Activated naive CD8-positive, alpha-beta T cell treated with anti-CD3 and anti-CD28 coated beads, Interleukin-2, amount 50 U/mL, for 16 hours (primary cell): ENCODE measurements at places on chromosomes 7 and 10.

- no peak for DNase-seq
Measured at GRCh38 chr10:905503-905902, 26.0 kb downstream of the LARP4B start.

- DNase-seq: no peak
Measured at GRCh38 chr10:34236931-34237330, 578.2 kb downstream of the PARD3 start.

DNA sequence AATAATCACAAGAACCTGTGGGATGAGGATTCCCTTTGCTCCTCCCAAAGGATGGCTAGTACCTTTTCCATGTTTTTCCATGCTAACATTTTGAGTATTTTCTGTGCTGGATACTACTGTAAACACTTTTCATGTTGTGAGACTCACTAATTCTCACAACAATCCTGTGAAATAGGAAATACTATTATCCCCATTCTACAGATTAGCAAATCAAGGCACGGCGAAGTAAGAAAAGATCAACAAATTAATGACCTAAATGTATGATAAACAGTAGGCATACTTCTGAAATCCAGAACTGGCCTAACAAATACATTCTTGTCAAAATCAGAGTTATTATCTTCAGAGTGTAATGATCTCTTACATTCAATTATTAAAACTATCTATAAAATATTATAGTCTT is 69.3 kb downstream of the ENO4 start:
- DNase-seq: no peak

GRCh38 chr7:38052786-38053185 is 125.3 kb upstream of the STARD3NL start:
- no peak for DNase-seq

GRCh38 chr10:45444976-45445898 is 71.2 kb downstream of the ALOX5 start:
- DNase-seq: no peak

- no peak for DNase-seq
Measured at GRCh38 chr7:77244222-77244934, 44.8 kb upstream of the FGL2 start.

DNA sequence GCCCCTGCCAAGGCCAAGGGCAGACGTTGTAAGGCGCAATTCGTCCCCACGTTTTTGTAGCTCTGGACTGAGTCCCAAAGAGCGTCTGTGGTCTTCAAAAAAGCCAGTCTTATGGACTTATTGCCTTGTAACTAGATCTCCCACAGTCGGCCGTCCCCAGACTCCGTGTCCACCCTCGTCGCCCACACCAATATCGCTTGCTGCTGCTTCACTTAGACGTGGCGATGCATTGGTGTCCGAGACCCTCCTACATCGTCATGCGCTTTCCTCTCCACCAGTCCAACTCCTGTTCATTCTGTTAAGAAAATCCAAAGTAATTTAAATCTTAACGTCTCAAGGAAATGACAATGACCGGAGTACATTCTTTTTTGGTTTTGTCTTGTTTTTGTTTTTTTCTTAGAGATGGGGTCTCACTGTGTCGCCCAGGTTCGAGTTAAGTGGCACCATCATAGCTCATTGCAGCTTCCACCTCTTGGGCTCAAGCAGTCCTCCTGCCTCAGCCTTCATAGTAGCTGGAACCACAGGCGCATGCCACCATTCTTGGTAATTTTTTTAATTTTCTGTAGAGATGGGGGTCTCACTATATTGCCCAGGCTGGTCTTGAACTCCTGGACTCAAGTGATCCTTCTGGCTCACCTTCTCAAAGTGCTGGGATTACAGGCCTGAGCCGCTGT is 851 bp downstream of the KIFBP start:
- no peak for DNase-seq

DNA sequence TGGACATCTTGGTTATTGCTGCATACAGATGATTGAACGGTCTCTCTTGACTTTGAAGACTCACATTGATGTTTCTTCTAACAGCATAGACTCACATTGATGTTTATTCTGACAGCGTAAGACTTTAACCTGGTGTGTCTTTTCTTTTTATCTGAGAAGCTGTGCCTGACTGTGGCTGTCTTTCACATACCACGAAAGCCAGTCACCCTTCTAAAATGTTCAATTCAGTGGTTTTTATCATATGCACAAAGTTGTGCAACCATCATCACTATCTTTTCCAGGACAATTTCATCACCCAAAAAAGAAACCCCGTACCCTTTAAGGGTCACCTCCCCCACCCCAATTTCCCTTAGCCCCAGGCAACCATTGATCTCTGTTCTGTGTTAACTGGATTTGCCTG is 24.7 kb downstream of the CELF2 start:
- DNase-seq: no peak

DNA sequence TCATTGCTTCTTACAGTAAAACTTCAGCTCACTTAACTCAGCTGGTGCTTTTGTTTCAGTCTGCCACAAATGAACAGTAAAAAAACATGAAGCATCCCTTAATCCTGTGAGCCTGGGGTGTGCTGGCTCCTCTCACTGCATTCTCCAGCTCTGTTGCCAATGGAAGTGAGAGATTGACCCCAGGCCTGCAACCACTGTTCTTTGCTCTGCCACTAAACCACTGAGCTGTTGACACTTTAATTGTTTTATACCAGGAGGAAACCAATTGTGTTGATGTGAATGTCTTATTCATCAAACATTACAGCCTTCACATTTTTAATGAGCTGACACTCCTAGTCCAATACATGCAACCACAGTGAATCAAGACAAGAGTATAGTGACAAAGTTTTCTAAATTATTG is 69.4 kb upstream of the FZD1 start:
- no peak for DNase-seq

DNA sequence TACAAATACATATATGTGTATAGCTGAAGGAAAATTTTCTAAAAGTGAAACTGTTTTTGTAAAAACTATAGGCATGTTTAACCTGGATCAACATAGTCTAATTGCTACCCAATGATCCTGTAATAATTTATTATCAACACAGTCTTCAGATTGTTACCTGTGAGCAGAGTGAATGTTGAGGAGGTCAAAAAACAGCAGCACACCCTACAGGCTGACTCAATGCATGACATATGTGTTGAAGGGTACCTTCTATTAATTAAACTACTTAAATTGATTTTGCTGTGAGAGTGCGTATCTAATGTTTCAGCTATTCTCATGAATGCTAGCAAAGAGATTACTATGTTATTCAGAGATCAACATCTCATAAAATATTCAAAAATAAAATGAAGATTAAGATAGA is 411.4 kb downstream of the TNS3 start:
- DNase-seq: no peak
